ENCODE measurements at places on chromosomes 7 and 10.
A peak's percentile ranks its signal among the peaks of the same experiment; 100 is the strongest.

DNA sequence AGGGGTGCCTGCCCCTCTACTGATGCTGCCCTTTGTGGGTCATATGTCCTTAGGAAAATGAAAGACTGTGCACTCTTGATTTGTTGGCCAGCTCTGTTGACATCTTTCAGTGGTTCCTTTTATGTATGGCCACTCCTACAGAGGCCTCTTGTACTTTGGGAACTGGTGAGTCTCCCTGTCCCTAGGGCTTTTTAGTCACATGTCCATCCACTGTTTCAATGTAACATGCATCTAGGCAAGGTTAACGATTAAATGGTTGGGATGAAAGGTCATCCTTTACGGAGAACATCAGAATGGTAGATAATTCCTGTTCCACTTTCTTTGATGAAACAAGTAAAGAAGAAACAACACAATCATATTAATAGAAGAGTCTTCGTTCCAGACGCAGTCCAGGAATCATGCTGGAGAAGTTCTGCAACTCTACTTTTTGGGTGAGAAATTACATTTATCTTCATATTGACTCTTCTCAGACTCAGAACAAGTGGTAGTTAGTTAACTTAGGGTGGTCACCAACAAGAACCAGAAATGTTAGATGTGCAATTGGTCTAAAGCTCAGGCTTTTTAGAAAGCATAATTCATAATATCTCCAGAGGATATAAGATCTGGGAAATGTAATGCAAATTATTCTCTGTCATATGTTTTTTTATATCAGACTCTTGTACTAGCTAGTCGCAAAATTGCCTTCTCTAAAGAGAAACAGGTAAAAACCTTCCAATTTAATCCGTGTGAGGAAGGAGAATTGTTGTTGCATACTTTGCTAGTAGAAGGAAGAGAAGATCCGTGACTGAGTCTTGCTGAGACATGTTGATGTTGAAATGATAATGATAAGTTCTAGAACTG, at the start of gene ABCC2:
ABCC2 (plus strand) TSS at position 194 of the 840 bp plus-strand sequence; CDS start at position 399, 205 bp downstream.
- DNase-seq: peak; percentile 27

GRCh38 chr7:24545215-24545614, 28.0 kb upstream of the PALS2 start:
- DNase-seq: no peak

GRCh38 chr7:122006687-122007086, 133.7 kb downstream of the PTPRZ1 start:
- DNase-seq: peak; percentile 48

- peak; percentile 69 for DNase-seq
Measured at GRCh38 chr10:11958956-11959355, 83.7 kb downstream of the UPF2 start.

Measured in kidney tubule cell (primary cell).